ENCODE measurements at places on chromosomes 7 and 10.
A peak's percentile ranks its signal among the peaks of the same experiment; 100 is the strongest.

DNA sequence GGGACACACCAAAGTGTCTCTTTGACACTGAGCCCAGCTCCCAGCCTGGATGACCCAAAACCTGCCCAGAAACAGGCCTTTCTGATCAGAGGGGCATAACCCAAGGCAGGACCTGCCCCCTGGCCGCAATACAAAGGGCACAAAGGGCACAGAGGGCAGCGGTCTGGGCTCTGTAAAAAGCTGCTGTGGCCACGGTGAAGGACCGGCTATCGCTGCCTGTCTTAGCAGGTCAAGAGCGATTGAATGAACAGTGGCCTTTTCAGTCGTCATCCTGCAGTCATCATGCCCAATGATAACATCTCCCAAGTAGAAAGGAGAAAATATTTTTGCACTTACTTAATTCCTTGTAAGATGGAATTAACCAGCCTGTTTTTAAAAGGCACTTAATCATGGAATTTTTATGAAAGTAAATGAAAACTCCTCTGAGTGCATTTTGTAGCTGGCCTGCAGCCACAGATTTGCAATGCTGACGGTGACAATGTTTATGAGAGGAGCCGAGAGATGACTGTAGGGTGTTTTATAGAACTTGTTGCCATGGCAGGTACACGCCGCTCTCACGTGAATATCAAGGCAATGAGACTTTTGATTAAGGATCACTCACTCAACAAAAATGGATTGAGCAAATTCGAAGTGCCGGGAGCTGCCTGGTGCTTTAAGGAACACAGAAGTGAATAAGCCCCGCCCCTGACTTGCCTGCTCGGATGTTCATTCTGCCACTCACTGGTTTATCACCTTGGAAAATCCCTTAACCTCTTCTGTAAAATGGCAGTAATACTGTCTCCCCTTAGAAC is 47.3 kb upstream of the BHLHA15 start:
- no peak for DNase-seq

GRCh38 chr7:129874722-129875121 is 78.0 kb downstream of the UBE2H start:
- no peak for DNase-seq

GRCh38 chr10:24822590-24822989 is 98.9 kb upstream of the ARHGAP21 start:
- DNase-seq: no peak

DNA sequence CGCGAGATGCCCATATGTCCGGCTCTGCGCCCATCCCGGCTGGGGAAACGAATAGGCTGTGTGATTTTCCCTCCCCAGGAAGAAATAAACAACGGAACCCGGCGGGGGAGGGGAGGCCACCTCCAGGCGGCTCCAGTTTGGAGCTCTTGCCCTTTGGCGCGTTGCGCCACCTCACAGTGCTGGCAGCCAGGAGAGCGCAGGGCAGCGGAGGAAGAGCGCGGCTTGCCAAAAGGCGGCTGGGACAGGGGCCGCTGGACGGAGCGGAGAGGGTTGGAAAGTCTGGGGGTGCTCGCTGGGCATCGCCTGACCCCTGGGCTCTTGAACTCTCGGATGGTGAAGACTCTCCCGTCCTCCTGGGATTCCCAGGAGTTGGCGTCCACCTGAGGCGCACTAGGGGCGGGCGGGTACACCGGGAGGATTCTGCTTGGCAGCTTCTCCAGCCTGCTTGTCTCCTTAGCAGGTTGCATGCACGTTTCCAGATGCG is 5.3 kb upstream of the NEUROG3 start:
- DNase-seq: no peak

GRCh38 chr7:106060394-106060920 is 51.7 kb downstream of the SYPL1 start:
- no peak for DNase-seq

GRCh38 chr7:66507764-66508296 is 120.9 kb upstream of the KCTD7 start:
- peak; percentile 3 for DNase-seq

- no peak for DNase-seq
Observed at GRCh38 chr7:14875941-14876587, 26.5 kb downstream of the DGKB start.

GRCh38 chr7:140640727-140641523 is at the start of gene DENND2A:
DENND2A (minus strand) TSS chr7:140640813; CDS start chr7:140602397, 38,416 bp downstream.
- peak; percentile 90 for DNase-seq

- no peak for DNase-seq
Observed at GRCh38 chr7:151381098-151381347, 28.8 kb downstream of the WDR86 start.

DNA sequence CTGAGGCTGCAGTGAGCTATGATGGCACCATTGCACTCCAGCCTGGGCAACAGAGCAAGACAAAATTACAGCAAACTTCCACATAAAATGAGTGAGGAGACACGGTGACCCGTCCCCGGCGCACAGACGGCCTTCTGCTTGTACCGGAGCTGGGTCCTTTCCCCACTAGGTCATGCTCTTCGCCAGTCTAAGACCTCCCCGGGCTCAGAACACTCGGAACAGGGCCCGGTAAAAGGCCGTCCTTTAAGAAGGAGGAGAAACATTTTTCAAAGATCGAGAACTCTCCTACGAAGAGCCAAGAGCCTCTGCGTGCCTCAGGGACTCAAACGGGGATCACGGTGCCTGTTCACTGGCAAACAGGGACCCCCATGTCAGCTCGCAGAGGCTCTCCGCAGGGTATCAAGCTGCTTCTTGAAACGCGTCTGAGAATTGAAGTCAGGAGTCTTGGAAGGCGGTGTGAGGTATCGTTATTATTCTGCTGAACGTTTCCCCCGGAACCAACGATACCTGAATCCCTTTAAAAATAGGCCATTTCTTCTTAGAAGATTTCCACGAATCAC is 9.0 kb downstream of the CARD11 start:
- no peak for DNase-seq

- DNase-seq: peak; percentile 50
Observed at GRCh38 chr10:614790-615582, 74.5 kb downstream of the DIP2C start.
